ENCODE measurements at places on chromosomes 2 and 18.

GRCh38 chr2:226411727-226412360 is 387.8 kb downstream of the IRS1 start:
- no peak for DNase-seq

- DNase-seq, result no peak
These were observed 204.1 kb downstream of the CELF4 start for GRCh38 chr18:37361335-37362157.

DNA sequence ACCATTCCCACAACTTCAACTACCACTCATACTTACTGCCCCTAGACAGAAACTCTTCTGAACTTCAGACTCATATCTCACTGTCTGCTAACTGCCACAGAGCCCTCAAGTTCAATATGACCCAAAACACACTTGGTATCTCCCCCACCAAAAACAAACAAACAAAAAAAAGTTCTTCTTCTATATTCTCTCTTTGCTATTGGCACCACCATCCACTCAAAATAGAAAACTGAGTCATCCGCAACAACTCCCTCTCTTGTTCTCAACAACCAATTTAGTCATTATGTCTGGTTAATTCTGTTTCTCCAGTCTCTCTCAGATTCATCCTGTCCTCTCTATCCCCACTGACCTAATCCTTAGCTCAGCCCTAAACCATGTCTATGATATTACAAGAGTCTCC is 7.2 kb upstream of the DCTN1 start:
- no peak for DNase-seq

DNA sequence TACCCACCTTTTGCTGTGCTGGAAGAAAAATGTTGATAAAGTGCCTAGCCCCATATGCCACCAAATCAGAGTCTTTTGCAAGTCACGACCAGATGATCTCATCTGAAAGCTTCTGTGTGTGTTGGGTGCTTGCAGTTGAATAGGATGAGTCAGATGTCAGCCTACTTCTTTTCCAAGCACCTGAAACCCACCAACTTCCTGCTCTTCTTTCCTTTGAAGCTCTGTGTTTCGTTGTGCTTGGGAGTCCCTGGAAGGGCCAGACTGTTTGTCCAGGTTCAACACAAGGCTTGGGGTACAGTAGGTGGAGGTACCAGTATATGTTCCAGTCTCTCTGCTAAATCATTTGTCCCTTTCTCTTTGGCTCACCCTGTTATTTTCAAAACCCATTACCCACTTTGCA is 36.8 kb upstream of the LCLAT1 start:
- no peak for DNase-seq

- DNase-seq, result no peak
These were observed 370.9 kb downstream of the CNTNAP5 start for GRCh38 chr2:124395961-124396360.

- DNase-seq, result peak; percentile 49
These were observed 88.0 kb downstream of the COMMD1 start for GRCh38 chr2:61993422-61994024.

DNA sequence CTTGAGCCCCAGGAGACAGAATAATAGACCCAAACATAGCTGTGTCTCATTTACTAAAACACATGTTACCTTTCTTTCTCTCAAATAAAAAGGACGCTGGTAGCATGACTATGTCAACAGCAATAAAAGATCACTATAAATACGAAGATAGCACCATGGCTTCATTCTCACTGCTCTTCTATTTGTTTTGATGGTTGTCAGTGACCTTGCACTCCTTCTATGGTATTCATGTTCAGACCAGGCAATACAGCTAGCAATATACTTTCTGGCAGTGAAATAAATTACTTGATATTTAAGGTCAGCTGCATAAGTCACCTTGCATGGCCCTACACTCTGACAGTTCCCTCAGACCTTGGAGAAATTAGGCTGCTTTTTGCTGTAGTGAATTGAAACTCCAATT is 263.2 kb upstream of the CDH7 start:
- DNase-seq, result no peak

DNA sequence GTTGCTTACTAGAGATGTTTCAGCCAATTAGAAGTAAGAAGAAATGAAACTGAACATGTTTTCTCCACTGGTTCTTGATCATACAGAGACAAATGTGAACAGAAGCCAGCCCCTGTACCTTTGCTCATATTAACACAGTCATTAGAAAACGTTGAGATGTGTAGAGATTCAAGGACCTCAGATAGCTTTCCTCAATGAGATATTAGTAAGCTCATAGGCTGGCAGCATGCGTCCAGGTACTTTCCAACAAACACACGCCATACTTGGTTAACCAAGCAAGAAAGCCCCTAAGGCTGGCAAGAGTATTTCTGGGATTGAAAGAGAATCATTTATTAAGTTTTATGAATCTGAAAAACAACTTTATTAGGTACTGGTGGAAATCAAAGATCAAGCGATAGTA is 37.5 kb downstream of the SLC5A7 start:
- no peak for DNase-seq

GRCh38 chr2:205245652-205246051 is 436.6 kb upstream of the NRP2 start:
- no peak for DNase-seq

DNA sequence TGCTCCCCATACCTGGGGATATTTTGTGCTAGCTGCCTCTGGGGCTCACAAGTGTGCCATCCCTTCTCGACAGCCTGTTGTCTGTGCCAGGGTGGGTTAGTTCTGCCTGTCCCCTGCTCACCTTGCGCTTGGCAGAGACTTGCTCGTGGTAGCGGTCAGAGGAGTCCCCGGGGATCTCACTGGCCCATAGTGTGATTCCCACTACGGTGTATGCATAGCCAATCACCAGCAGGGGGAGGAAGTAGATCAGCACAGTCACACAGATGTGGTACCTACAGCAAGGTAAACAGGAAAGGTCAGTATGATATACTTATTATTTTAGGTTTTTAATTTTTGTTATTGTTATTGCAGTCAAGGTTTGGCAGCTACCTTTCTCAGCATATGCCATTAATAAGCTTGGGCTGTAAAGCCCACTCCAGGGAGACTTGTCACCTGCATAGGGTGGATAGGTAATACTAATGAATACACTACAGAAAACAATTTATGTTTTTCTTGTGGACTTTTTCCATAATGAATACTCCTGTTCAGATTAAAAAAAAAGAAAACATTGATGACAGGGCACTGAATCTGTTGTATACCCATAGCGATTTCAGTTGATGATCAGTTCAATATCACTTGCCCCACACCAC is 95.2 kb downstream of the POLE4 start:
- no peak for DNase-seq

DNA sequence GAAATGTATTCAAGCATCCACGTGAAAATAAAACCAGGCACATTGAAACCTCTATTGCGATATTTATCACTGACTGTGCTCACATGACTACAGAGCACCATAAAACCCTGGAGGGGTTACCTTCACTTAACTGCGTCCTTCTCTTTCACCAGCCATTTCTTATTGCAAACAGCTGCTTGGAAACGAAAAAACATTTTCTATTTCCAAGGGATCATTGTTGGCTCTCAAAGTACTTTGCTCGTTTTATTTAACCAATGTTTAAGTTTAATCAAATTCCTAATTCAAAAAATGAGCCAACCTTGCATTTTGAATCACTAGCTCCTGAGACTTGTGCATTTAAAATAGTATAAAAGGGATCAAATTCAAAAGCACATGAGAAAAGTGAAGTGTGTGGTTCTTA is 134.4 kb downstream of the OSR1 start:
- DNase-seq, result no peak

DNA sequence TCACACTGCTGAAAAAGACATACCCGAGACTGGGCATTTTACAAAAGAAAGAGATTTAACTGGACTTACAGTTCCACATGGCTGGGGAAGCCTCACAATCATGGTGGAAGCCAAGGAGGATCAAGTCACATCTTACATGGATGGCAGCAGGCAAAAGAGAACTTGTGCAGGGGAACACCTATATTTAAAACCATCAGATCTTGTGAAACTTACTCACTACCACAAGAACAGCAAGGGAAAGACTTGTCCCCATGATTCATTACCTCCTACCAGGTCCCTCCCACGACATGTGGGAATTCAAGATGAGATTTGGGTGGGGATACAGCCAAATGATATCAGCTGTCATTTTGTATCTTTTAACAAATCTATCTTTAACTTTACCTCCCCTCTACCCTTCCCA is 251.1 kb upstream of the RASGRP3 start:
- DNase-seq, result no peak

- no peak for DNase-seq
These were observed 160 bp downstream of the SPTBN1 start for GRCh38 chr2:54456362-54456611.

GRCh38 chr2:215878476-215879063 is 134.8 kb downstream of the MREG start:
- DNase-seq, result no peak

DNA sequence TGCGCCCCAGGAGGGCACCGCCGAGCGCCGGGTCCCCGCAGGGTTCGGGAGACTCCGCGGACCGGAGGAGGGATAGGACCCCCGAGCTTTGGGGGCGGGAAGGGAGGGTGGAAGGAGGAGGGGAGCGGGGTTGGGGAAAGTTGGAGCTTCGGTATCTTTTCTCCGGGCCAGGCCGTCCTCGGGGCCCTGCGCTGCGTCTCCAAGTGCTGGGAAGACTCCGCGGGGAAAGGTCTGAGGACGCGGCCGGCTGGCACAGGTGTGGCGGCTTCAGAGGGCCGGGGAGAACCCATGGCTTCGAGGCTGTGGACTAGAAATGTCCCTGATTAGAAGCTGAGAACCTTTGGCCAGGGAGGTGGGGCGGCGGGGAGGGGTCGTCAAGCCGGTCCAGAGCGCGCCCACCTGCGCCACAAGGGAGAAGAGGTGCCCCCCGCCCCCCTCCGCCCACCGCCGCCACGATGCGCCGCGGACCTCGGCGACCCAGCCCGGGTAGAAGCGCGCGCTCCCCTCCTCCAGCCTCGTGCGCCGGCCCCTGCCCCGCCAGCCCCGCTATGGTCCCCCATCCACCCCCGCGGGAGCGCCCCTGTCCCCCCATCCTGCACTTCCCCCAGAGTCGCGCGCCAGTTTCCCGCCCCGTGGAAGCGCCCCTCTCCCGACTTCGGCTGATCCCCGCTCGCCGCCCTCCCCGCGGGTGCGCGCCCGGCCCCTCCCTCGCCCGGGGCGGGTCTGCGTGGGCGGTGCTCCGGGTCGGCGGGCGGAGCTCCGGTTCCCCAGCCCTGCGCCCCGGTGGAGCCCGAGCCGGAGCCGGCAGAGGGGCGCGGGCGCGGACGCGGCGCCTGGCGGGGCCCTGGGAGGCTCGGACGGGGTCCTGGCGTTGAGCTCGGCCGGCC is at the start of gene SNTG2:
TSS of gene SNTG2 (plus strand) at position 770 of the 887 bp plus-strand sequence. CDS start 148 bp downstream, outside the sequence.
- DNase-seq, result no peak

DNA sequence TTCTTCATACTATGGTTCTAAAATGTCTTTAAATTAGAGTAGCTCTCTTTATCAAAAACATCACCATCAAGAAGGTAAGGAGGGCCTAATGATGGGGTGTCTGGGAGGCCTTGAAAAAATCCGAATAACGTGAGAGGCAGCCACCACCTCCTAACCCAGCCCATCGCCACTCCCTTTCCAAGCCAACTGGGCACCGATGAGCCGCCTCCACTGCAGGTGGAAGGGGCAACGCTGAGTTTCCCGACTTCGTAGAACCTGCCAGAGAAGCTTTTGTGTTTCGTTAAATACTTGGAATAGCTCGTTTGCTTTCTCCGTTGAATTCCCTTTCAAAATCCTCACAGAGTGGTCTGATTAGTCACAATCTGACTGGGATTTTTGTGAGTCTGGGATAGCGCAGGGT is 22.0 kb upstream of the RPL31 start:
- DNase-seq, result no peak

GRCh38 chr2:173193925-173194324 is 118.3 kb downstream of the MAP3K20 start:
- no peak for DNase-seq

DNA sequence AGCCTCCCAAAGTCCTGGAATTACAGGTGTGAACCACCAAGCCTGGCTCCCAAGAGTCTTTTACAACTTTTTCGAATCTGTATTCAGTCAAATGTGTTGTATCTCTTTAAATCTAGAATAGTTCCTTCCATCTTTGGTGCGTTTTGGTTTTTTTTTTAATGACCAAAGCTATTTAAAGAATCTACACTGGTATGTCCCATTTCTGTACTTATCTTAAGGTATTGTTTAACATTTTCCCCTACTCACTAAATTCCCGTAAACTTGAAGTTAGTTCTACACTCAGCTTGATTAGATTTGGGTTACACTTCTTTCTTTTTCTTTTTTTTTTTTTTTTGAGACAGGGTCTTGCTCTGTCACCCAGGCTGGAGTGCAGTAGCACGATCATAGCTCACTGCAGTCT is 63.8 kb downstream of the TMEM237 start:
- no peak for DNase-seq

DNA sequence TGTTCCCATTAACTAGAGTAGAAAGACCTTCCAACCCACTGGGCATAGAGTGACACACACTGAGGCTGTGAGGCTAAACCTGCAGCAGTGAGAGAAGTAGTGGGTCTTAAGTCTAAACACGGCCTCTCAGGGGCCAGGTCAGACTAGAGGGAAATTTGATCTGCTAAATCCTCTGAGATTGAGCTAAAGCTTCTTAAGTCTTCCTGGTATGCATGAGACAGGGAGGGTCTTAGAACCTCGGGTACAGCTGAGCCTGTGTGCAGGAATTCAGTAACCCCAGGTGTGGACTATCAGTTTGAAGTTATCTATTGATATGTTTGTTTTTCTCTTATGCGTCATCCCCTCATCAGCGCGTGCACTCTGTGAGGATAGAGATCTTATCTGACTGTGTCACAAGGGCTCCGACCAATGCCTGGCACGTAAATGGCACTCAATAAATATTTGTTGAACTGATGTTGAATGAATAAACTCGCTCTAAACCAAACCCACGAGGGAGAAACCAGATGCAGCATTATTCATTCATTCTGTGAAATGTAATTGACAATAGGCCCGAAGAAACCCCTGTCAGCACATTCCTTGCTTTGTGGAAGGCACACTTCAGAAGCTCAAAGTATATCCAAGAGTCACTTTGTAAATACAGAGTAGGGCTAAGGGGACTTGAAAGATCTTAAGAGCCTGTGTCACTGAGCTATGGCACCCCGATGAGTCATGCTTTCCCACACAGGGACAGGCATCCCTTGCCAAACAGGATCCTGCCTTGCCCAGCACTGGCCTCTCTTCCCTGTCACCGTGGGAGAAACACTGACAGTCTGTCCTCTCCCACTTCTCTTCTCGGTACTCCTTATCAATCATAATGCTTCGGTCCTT is 21.7 kb upstream of the RAB10 start:
- peak; percentile 91 for DNase-seq

GRCh38 chr2:225725726-225726125 is 326.2 kb downstream of the NYAP2 start:
- no peak for DNase-seq

DNA sequence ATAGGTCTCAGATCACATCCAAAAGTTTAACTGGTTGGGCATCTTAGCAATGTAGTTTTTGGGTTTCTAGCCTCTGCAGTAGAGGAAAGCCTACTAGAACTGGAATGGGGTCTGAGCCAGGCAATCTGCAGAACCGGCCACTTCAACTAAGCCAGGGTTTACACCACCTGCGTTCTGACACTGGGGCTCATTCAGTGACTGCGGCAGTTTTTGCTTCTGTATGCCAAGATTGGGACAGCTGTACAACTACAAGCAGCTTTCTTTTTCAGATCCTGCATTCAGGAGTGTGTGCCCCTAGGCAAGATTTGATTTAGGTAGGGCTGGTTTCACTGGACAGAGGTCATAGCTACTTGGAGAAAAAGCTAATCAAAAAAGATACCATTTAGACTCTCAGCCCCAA is 43.7 kb upstream of the IGFBP5 start:
- DNase-seq, result peak; percentile 33

GRCh38 chr18:62144338-62144737 is 42.5 kb downstream of the PIGN start:
- DNase-seq, result no peak

Data from adrenal gland (tissue), 19 donors.